Stimulated activated CD4-positive, alpha-beta T cell treated with anti-CD3 and anti-CD28 coated beads, Interleukin-15, amount 100 ng/mL, for 1 hour (primary cell): ENCODE measurements at places on chromosomes 6 and 20.
A peak's percentile ranks its signal among the peaks of the same experiment; 100 is the strongest.

GRCh38 chr6:25717866-25718740 lies 36.4 kb upstream of the SLC17A4 start:
- DNase-seq: no peak

DNA sequence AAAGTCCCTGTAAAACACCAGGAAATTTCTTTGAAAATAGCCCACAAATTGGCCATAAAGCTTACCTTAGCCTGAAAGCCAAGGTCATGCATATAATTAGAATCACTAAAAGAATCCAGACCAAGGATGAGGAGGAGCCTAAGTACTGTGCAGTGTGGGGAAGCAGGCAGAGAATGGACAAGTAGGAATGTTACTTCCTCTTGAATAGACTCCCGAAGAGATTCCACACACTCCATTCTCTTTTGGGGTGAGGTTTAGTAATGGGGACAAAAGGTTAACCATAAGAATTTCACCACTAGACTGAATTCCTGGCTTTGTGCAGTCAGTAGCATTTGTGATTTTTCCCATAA lies 27.5 kb upstream of the MARCKS start:
- DNase-seq: no peak

DNA sequence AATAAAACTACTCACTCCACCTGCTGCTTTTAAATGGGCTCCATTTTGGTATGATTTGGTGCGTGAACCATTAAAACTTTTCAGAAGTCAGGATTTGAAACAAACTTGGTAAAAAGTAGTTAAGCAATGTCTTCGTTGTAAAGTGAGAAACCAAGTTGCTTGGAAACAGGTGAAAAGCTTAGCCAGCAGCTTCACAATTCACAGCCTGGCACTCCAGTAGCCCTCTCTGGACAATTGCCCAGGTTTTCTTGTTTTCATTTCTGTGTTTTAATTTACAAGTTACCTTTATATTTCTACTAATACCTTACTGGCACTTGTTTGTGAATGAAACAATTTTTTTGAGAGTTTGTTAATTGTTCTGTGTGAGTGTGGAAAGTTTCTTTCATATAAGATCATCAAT lies 12.8 kb downstream of the NT5E start:
- DNase-seq: no peak

DNA sequence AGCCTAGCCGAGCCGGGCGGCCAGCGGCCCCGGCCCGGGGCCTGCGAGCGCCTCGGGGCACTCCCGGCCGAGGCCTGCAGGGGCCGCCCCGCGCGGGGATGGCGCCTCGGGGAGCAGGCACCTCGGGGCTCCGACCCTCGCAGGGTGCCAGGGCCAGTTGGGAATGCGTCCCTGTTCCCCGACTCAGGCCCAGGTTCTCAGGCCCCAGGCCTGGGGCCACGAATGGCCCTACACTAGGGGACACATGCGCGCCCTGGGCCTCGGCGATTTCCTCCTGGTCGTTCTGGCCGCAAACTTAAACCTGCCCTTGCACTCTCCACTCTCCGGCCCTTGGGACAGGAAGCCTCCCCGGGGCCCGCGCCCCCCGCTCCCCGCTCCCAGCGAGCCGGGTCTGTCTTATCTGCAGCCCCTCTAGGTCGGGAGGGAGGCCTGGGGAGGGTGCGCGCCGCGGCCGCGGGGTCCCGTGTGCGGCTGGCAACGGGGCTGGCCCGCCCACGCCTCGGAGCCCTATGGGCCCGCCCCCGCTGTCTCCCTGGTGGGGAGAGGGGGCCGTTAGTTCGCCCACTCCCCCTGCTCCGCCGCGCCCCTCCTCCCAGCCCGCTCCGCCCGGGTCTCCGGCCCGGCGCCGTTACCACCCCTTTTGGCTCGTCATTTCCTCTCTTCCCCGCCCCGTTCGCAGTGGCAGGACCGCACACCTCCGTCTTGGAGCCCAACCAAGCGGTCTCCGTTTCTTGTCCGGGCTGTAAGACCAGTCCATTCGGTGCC lies 611 bp downstream of the NFYA start:
- peak; percentile 63 for DNase-seq

GRCh38 chr20:47126709-47127108 lies 229.8 kb downstream of the ZMYND8 start:
- DNase-seq: no peak

DNA sequence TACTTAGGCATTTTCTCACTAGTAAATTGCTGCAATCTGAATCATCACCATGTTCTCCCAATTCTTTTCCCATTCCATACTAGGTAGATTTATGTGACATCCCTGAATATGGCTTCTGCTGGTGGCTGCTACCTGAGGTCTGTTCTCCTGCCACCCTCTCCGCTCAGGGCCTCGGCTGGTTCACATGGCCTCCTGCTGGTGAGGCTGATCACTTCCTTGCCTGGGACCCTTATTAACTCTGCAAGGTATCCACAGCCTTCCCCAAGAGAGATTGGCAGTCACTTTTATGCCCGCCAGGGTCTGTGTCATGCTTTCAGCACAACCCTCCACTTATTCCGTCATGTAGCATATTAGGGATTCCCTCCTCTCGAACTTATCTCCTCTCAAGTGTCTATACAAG lies 424.5 kb upstream of the FLRT3 start:
- no peak for DNase-seq

DNA sequence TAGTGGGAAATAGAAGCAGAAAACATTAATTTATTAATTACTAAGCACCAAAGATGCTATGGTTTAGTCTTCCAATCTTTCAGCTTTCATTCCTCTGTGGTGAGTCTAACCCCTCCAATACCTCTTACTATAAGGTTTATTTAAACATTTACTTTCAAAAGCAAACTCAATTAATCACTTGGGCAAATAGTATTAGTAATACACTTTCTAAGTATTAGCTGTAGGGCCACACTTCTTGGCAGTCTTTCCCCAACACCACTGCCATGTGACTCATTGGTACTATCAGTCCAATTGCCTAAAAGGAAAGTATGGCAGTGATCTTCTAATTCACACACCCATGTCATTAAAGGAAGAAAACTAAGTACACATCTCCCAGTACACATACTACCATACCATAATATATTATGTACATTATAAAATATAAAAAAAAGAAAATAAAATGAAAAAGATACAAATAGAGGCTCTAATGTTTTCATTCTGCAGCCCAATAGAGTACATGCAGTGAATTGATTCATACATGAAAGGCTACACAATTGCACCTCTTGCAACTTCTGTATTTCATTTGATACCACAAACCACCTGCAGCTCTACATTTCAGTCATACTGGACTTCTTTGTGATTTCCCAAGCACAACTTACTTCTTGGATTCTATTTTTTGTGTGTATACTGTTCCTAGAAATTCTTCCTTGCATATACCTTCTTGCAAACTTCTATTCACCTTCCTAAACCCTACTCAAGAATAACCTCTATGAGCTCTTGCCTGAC lies 218.6 kb downstream of the PKHD1 start:
- no peak for DNase-seq

GRCh38 chr6:34346175-34347119 lies 46.0 kb downstream of the NUDT3 start:
- DNase-seq: no peak

GRCh38 chr20:10637031-10637559 lies 36.7 kb downstream of the JAG1 start:
- no peak for DNase-seq

GRCh38 chr6:73227606-73228255 lies 2.4 kb upstream of the KHDC1L start:
- DNase-seq: no peak

GRCh38 chr6:51094271-51094670 lies 275.6 kb downstream of the TFAP2B start:
- no peak for DNase-seq

GRCh38 chr6:44422531-44422930 lies 35.0 kb downstream of the CDC5L start:
- DNase-seq: no peak

DNA sequence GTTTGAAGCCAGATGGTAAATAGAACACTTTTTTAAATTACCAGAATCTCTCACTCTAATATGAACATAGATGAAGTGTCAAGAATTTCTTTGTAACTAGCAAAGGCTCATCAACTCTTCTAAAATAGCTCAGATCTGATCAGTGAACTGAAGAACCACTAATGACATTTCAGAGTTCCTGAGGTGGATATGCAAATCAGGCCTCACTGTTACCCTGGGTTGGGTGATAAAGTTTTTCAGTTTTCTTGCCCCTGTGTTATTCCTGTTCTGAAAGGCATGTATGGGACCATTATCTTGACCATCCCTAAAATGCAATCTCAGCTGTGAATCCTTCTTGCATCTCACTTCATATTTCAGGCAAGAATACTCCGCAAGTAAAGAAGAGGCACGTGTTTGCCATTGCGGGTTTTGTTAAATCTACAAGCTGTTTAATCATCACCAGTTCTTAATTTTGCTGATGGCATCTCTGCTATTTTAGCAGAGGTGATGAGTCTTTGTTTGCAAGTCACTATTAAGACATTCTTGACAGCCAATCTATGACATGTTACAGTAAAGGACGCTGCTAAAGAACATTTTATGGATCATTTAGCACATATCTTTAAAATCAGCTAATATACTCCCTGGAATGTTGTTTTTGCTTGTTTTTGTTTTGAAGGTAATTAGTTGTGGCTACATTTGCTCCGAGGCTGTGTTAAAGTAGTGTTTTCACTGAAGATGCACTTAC lies 47.9 kb downstream of the KHDC1L start:
- DNase-seq: no peak

- DNase-seq: no peak
These were observed 81.1 kb downstream of the CD40 start for GRCh38 chr20:46199198-46199597.

- peak; percentile 85 for DNase-seq
These were observed 55.1 kb downstream of the IRF4 start for GRCh38 chr6:446418-447366.

DNA sequence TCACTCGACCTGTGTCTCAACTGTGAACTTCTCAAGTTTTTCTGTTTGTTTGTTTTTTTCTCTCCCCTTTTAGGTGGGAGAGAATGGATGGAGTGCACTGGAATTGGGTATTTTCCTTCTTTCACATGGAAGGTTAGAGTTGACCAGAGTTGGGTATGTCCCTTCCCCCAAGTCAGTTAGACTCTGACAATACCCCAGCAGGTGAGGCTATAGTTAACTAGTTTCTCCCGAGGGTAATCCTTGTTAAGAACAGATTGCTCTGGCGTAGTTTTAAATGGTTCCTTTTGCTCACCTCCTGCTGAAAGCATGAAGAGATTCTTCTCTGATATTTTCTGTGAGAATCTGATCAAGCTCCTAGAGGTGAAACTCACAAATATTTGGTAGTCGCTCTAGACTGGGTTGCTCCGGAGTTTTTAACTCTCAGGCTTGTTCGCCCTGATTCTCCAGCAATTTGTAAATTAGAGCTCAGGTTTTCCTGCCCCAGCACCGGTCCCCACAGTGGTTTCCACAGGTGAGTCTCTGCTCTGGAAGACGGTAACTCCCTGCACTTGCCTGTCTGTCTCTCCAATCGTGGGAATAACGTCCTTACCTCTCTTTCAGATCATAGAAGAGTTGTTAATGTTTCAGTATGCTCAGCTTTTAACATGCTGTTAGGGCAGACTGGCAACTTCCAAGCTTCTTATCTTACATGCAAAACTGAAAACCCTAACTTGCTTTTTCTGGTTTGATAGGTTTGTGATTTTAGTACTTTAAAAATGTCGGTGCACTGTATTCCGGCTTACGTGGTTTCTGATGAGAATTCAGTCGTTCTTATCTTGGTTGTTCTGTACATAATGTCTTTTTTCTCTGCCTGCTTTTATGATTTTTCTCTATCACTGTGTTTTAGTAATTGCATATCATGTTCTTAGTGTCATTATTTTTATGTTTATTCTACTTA lies 111.2 kb upstream of the HIVEP1 start:
- no peak for DNase-seq

DNA sequence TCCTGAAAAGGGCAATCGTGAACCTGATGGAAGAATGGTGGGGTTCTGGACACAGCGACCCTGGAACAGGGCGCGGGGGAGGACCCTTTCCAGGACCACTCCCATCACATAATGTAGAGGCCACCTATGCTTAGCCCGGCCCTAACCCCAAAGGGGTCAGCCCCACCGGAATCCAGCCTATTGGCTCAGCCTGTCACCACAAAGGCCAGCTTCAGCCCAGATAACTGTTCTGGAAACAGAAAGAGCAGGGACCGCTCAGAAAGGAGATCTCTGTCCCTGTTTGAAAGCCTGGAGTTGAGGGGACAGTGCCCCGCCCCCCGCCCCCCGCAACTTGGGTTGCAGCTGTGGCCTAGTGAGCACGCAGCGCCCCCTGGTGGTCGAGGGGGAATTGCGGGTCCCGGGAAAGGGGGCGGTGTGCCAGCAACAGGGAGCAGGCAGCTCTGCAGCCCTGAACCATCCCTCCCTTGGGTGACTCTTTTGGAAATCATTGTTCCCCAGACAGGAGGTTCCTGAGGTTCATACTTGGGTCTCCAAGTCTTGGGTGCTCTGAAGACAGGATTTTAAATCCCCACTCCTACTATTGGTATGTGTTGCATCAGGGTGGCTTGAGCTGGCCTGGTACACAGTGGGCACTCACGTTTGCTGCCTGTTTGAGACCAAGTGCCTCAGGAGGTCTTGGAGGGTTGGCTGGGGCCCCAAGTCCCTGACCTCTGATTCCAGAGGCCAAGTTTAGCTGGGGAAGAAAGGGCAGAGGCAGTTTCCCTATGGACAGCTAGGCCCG lies 1.5 kb downstream of the SIGLEC1 start:
- DNase-seq: peak; percentile 70
